AG09319 (cell line): ENCODE measurements at places on chromosomes 5 and 9.

DNA sequence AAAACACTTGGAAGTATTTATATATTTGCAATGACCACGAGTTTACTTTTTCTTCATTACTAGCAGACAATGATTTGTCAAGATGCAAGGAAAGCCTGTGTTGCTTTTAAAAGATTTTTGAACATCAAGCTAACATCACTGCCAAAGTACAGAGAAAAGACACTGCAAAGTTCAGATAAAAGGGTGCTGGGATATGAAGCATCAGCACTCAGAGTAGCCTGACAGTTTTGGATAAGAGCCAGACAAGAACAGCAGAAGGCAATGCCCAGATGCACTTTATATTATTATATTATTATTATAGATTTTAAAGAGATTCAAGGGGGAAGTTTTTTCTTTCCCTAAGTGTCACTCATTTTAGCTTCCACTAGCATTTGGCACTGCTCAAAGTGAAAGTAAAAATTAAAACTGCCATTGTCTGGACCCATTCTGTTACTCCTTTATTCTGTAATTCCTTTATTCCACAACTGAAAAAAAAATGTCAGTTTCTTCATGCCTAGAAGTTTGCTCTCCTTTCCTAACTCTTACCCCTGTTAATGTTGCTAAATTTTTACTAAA, 240.6 kb downstream of the EFNA5 start:
- no peak for DNase-seq

- no peak for DNase-seq
These were observed 10.4 kb downstream of the PTCH1 start for GRCh38 chr9:95506428-95506677.

GRCh38 chr5:134825212-134825611, 20.6 kb upstream of the C5orf24 start:
- DNase-seq, result no peak

GRCh38 chr5:76604838-76605237, 18.4 kb downstream of the F2RL2 start:
- no peak for DNase-seq

- DNase-seq, result no peak
These were observed 592.6 kb downstream of the PDE4D start for GRCh38 chr5:59300930-59301329.

DNA sequence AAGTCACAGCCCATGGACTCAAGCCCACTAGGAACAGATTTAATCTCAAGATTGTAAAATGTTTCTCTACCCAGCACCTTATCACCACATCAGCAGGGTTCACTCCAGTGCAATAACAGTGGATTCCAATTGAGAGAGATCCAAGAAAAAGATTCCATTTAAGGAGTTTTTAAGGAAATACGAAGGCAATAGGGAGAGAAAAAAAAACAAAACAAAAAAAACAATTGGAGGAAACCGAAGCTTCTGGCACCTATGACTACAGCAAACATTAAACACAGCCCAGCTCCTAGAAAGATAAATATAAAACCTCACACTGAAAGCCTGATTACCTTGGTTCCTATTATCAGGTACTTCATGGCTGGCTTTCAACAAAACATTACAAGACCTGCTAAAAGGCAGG, 192.7 kb downstream of the DAB2IP start:
- DNase-seq, result no peak

DNA sequence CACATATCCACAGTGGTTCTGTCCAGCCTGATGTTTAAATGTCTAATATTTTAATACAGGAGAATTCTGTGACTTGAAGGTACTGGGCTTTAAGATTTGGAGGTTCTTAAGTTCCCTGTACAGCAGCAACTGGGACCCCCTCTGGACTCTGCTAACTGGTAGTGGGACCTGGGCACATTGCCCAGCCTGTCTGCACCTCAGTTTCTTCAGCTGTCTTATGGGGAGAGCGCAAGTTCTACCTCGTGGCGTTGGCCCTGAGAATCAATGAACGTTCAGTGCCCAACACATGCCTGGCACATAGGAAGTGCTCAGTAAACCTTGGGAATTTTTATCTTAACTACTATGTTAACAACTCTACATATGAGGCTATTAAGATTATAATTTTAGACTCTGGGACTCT, 1.4 kb downstream of the SLC2A6 start:
- DNase-seq, result no peak

GRCh38 chr9:131995382-131995781, 84.3 kb downstream of the MED27 start:
- DNase-seq, result no peak

DNA sequence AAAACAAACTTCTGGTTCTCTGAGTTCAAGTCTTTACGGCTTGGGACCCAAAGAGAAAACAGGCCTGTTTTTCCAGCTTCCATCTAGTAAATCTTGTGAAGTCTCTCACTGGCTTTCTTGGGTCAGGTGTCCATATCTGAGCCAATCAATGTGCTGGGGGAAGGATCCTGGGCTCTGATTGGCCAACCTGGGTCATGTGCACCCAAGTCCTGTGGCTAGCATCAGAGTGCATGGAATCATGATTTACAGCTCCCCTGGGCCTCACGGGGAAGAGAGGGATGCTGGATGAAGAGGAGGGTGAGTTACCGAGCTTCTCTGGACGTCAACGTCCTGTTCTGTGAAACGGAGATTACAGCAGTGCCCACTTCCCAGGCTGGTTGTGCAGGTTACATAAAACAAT, 19.4 kb downstream of the CXCL14 start:
- DNase-seq, result no peak

DNA sequence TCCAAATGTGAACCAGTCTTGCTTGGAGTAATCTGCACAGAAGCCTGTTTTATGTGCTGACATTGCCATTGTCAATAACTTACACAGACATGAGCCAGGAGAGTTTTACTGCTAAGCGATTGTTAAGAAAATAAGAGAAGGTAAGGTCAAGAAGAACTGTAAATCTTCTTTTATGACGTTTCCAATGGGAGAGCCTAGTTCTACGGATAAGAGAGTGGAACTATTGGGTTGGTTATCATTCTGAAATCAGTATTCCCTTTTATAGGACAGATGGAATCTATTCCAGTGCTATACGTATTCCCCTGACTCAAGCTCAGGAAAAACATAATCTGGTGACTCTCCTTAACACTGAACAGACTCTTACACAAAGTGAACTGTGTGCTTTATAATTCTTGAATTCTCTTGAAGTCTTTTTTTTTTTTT, 137.9 kb upstream of the OTULINL start:
- DNase-seq, result no peak

- no peak for DNase-seq
These were observed 388.7 kb downstream of the EFNA5 start for GRCh38 chr5:107282061-107282460.

- no peak for DNase-seq
These were observed 146.9 kb upstream of the DMRT1 start for GRCh38 chr9:694403-695154.

DNA sequence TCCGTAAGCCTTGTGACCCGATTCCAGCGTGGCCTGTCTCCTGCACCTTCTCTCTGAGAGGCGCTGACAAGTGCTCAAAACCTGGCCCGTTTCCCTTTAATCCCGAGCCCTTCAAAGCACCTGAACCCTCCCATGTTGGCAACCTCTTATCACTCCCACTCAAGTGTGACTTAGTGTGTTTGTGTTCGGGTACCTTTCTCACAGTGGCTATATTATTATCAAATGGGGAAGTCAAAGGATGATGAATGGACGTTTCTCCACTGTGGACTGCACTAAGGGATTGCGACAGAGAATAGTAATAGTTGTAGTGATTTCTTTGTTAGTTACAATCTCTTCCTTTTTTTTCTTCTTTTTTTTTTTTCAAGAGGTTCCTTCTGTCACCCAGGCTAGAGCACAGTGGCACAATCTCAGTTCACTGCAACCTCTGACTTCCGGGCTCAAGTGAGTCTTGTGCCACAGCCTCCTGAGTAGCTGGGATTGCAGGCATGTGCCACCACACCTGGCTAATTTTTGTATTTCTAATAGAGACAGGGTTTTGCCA, 65.4 kb upstream of the TNFSF8 start:
- DNase-seq, result no peak

- DNase-seq, result no peak
These were observed 273.0 kb upstream of the CTNND2 start for GRCh38 chr5:12177225-12177624.

- DNase-seq, result no peak
These were observed 25.2 kb downstream of the RALGPS1 start for GRCh38 chr9:126939821-126940221.

GRCh38 chr5:51960617-51961121, 577.4 kb downstream of the ISL1 start:
- DNase-seq, result no peak

- DNase-seq, result no peak
These were observed 37.5 kb upstream of the TIFAB start for GRCh38 chr5:135489466-135490244.

- DNase-seq, result no peak
These were observed 145.8 kb upstream of the IQGAP2 start for GRCh38 chr5:76257225-76257833.

DNA sequence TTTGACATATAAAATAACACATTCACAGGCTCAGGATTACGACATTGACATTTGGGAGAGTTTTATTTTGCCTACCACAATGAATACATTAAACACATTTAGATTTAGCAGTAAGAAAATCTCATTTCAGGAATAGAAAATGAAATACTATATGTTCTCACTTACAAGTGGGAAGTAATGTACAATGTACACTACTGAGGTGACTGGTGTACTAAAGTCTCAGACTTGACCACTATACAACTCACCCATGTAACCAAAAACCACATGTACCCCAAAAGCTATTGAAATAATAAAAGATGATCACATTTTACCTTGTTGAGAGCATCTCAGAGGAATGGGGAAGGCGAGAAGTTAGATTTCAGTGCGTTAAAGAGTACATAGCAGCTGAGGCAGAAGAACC, 1202.4 kb upstream of the SEMA6A start:
- DNase-seq, result no peak

- no peak for DNase-seq
These were observed 346.0 kb downstream of the KDM4C start for GRCh38 chr9:7103771-7104170.

DNA sequence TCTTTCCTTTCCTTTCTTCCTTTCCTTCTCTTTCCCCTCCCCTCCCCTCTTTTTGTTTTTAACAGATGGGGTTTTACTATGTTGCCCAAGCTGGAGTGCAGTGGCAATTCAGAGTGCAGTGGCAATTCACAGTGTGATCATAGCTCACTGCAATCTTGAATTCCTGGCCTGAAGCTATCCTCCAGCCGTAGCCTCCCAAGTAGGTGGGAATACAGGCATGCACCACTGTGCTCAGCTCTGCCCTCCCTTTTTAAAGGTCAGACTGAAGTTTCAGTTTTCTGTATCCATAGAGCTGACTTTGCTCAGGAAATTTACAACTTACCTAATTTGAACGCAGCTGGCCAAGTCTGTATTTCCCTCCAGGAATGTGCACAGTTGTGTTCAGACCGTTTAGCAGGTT, 696 bp downstream of the CCL28 start:
- no peak for DNase-seq

DNA sequence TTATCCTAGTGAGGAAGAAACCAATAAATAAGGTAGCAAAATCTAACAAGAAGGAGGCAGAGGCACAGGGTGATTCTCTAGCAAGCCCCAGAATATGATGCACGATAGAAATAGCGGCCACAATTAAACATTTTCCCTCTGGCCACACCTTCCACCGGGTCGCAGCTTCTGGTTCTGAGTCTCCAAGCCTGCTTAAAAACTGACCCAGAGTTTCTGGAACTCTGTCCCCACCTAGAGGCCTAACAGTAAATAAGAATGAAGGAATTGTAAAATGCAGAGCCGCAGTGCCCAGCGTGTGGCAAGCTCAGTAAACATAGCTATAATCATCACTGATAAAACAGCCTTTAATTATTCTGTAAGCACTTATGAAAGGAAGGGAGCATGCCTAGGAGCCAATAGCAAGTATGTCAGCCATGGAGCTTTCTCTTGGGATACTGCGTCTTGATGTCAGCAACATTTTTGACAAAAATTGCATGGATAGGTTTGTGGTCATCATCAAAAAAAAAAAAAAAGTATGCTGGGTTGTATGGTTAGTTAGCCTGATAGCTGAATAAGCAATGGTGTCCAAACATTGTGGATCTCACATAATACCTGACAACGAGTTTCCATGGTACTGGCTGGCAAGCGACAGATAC, 465.5 kb downstream of the DNAH5 start:
- DNase-seq, result no peak

GRCh38 chr5:180140571-180140970, 68.4 kb downstream of the RASGEF1C start:
- DNase-seq, result no peak

DNA sequence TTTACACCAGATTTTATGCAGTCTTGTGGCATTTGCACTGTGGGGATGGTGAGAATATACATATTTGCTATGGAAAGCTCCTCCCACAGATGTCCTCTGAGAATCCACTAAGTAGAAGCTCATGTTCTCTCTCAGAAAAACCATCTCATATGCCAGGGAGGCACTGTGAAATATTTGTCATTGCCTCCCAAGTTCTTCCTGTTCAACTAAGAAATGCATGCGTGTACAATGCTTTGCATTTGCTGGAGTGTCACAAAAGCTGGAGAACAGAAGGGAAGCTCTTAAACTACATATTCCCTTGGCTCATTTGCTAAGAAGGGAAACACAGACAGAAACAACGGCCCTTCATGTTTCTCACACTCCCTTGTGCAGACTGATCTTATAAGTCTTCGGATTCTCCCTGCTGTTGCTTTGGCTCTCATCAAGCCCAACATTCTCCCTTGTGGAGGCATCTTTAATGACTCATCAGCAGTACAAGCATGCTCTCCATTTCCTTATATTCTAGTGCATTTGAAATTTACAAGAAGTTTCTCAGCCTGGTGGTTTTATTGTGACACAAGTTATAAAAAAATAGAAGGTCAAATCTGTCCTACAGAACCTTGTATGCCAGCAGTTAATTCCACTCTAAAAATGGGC, 220.6 kb downstream of the TRIM36 start:
- DNase-seq, result no peak

DNA sequence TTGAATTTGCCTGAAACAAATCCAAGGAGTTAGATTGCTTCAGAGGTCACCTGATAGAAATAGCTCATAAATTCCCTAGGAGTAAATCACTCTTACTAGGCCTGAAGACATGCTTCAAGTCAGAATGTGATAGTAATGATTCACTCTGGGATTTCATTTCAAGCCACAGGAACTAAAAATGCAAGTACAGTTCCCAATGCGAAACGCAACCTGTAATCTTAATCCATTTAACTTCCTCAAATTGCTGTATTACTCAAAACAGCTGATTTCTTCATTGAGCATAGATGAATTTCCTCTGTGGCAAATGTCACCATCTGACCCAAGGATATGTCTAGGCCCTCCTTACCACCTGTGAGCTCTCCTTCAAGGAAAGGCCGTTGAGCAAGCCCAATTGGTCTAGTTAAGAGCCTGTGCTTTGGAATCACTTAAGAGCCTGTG, 32.1 kb upstream of the IL6ST start:
- DNase-seq, result peak; percentile 84
